Stimulated activated CD8-positive, alpha-beta memory T cell treated with anti-CD3 and anti-CD28 coated beads, Interleukin-15, amount 100 ng/mL, for 4 hours (primary cell): ENCODE measurements at places on chromosomes 4 and X.

GRCh38 chr4:10758906-10759305 is 74.3 kb upstream of the CLNK start:
- DNase-seq, result no peak

DNA sequence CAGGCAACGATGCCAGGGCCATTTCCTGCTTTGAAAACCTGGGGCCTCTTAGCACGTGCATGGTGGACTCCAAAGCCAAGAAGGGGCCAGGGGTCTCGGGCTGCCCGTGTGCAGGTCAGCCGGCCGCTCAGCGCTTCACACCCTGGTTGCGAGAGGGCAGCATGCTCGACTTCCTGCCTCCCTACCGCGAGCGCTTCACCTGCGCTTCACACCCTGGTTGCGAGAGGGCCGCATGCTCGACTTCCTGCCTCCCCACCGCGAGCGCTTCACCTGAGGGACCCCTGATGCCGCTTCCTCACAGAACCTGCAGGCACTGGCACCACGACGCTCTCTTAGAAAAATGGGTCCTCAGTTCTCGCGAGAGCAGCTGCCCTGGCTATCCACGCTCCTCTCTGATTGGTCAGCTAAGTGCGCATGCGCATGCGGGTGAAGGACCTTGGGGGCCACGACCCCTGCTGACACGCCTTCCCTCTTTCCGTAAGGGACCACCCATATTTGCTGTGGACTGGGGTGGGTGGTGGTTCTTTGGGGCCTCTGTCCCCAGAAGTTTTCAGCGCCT is at the start of gene FAM9A:
TSS of gene FAM9A (minus strand) at position 343 of the 559 bp plus-strand sequence. CDS start 1,212 bp downstream, outside the sequence.
- DNase-seq, result no peak

- no peak for DNase-seq
These were observed 86.8 kb downstream of the ZNF718 start for GRCh38 chr4:211033-211511.

GRCh38 chr4:139919004-139919403 is 235.0 kb downstream of the MAML3 start:
- no peak for DNase-seq

GRCh38 chrX:9318766-9319165 is 146.1 kb upstream of the TBL1X start:
- no peak for DNase-seq

DNA sequence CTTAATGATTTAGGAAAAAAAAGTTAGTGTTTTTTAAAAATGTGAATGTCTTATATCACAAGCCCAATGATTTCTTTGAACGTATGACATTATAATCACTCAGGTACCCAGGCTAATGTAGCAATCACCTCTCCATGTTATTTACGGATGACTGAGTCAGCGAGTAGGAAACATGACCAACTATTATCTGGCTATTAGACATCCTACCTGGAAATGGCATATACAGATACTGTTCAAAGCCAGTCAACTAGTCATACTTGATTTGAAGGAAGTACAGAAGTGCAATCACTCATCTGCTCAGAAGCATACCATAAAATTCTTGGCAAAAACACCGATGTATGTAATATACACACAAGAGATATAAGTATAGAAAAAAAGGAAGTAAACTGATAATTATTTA is 732.5 kb downstream of the ARAP2 start:
- DNase-seq, result no peak

DNA sequence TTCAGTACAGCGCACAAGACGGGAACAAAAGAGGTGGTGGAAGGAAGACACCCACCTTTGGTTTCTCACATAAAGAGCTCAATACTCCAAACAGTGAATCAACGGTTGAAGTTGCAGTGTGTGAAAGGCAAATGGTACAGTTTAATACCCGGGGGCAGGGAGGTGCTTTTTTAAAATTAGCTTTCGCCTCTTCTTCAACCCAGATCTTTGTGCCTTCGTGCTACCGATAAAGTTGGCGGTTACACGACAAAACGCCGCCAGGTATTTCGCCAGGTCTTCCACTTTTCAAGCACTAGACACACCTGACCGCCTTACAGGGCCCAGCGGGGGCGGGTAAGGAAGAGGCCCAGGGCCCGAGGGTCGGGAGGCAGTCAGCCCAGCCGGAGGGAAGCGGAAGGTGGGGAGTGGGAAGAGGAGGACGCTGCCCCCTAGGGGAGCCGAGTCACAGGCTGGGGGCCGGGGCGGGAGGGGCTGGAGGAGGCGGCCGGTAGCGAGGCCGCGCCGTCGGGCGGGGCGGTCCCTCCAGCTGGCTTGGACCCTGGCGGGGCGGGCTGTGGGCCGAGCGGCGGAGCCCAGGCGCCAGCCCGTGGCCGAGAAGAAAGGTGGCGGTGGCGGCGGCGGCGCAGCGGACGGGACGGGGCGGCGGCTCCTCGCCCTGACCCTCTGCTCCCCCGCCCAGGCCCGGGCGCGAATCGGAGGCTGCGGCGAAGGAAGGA is 16.0 kb downstream of the UTP3 start:
- DNase-seq, result no peak

- no peak for DNase-seq
These were observed 562.8 kb upstream of the IGFBP7 start for GRCh38 chr4:57672846-57673433.

DNA sequence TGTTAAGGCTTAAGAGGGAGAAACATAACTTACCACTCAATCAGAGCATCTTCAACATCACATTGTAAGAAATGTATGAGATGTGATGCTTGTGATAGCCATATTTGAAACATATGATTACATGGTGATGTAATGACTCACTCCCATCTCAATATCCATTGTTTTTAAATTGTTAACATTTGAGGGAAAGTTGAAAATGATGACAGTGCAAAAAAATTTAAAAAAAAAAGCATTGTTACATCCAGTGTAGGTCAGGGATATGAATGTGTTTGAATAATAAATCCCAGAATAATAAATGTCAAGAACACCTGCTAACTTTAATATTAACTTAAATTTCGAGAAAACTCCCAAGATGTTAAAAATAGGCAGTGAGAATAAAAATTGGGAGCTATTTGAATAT is 6.4 kb upstream of the CCSER1 start:
- no peak for DNase-seq
